ENCODE measurements at places on chromosomes 2 and 18.
A peak's percentile ranks its signal among the peaks of the same experiment; 100 is the strongest.

DNA sequence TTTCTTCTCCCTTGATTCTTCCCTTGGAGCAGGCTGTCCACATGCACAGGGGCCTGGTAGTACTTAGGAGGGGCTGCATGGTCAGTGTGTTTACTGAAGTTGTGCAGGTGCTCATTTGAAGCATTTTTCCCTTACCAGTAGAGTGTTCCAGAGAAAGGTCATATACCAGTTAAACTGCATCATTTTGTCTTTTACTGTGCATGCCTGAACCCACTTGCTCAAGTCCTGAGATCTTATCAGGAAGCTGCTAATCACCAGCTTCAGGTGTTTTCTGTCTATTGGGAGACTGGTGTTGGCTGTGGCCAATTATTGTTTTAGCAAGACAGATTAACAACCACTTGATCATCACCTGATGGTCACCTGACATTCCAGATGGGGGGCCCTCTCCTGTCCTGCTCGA lies 676.6 kb downstream of the DPP10 start:
- no peak overlapping the region for H3K27ac ChIP-seq
- H3K36me3 ChIP-seq, result no peaks in the 10 kb centered on the region
- DNase-seq, result no peak
- H3K4me1 ChIP-seq, result no peaks in the 10 kb centered on the region
- H3K27me3 ChIP-seq, result no peaks in the 10 kb centered on the region
- no peak overlapping the region for H3K4me3 ChIP-seq

- H3K36me3 ChIP-seq, result no peaks in the 10 kb centered on the region
- no peak overlapping the region for H3K4me3 ChIP-seq
- no peaks in the 10 kb centered on the region for H3K4me1 ChIP-seq
- no peak overlapping the region for H3K27ac ChIP-seq
- H3K27me3 ChIP-seq, result no peaks in the 10 kb centered on the region
These were observed 267.7 kb downstream of the PRKCE start for GRCh38 chr2:45919160-45919650.

- H3K27me3 ChIP-seq, result no peaks in the 10 kb centered on the region
- H3K4me1 ChIP-seq, result no peaks in the 10 kb centered on the region
- DNase-seq, result no peak
- no peaks in the 10 kb centered on the region for H3K36me3 ChIP-seq
- no peak overlapping the region for H3K27ac ChIP-seq
- H3K4me3 ChIP-seq, result no peak overlapping the region
These were observed 132.0 kb downstream of the MEP1B start for GRCh38 chr18:32321826-32322225.

DNA sequence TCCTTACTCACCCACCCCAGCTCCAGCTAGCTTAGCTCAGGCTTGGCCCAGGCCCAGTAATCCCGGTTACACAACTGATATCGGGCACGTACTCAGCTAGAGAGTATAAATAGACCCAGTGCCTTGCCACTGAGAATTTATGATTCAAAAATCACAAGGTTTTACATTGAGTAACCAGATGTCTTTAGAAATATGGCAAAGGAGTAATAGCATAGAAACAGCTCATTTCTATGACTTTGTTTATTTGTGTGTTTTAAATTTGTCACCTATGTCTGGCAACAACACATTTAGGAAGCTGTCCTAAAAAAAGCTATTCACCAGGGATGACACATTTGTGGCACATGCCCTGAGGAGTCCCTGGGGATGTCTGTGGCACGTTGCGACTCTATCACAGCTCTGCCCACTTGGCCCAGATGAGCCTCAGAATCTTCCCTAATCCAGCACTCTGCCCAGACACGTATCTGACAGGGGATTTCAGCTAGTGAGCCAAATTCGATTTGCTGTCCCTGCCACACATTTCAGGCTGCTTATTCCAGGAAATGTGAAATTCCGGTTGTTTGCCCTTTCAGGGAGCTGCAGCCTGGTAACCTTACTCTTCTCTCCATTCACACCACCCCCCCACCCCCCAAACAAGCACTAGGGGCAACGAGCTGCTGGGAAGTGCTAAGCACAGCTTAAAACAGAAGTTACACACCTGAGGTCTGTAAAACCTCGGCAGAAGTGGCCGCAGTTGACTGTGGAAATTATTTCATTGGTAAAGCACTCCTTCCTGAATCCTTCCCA lies 85.4 kb upstream of the ZCCHC2 start:
- no peaks in the 10 kb centered on the region for H3K36me3 ChIP-seq
- peak overlapping the region; percentile 17 for H3K27ac ChIP-seq
- H3K27me3 ChIP-seq, result no peaks in the 10 kb centered on the region

GRCh38 chr2:174752403-174753037 lies 11.8 kb downstream of the CHRNA1 start:
- no peak overlapping the region for H3K4me3 ChIP-seq
- H3K27me3 ChIP-seq, result no peaks in the 10 kb centered on the region
- no peak for DNase-seq
- no peaks in the 10 kb centered on the region for H3K4me1 ChIP-seq
- no peak overlapping the region for H3K27ac ChIP-seq
- H3K36me3 ChIP-seq, result no peaks in the 10 kb centered on the region

Data from Panc1 (cell line).